Skeletal muscle cell (primary cell): ENCODE measurements at places on chromosomes 5 and 9.
A peak's percentile ranks its signal among the peaks of the same experiment; 100 is the strongest.

DNA sequence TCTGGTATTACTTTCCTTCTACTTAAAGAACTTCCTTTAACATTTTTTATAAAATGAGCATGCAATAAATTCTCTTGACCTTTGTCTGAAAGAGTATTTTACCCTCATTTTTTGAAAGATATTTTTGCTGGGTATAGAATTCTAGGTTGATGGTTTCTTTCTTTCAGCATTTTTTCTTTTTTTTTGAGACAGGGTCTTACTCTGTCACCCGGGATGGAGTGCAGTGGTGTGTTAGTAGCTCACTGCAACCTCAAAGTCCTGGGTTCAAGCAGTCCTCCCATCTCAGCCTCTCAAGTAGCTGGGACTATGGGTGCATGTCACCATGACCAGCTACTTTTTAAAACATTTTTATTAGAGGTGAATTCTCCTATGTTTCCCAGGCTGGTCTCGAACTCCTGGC lies 10.7 kb upstream of the TSC1 start:
- DNase-seq = no peak

GRCh38 chr5:88821161-88821560 lies 61.8 kb downstream of the MEF2C start:
- no peak for DNase-seq

- no peak for DNase-seq
These were observed 44.1 kb downstream of the MARCHF11 start for GRCh38 chr5:16135506-16135905.

DNA sequence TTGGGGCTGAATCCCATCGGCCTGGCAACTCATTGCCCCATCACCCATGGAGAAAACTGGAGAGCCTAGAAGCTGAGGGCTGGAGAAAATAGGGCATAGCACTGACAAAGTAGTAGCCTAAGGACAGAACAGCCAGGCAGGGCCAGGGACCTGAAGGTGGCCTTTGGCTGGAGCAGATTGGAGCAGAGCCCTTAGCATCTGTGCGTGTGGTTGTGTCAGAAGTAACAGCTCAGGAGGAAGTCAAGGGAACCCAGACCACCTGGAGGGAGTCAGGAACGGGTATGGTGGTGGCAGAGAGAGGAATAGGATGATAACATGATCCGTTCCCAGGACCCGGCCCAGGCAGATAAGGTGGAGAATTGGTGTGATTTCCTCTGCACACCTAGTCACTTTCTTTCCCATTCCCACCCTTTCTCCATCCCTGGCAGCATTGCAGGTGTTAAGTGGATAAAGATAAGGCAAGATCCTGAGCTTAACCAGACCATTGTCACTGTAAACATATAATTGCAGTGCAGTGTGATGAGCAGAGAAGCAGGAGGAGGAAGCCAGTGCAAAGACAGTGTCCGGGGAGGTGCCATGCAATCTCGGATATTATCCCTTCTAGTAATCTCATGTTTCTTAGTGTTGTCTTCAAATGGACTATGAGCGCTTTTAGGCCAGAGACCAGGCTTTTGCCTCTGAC lies 67.0 kb downstream of the NDFIP1 start:
- DNase-seq = no peak

DNA sequence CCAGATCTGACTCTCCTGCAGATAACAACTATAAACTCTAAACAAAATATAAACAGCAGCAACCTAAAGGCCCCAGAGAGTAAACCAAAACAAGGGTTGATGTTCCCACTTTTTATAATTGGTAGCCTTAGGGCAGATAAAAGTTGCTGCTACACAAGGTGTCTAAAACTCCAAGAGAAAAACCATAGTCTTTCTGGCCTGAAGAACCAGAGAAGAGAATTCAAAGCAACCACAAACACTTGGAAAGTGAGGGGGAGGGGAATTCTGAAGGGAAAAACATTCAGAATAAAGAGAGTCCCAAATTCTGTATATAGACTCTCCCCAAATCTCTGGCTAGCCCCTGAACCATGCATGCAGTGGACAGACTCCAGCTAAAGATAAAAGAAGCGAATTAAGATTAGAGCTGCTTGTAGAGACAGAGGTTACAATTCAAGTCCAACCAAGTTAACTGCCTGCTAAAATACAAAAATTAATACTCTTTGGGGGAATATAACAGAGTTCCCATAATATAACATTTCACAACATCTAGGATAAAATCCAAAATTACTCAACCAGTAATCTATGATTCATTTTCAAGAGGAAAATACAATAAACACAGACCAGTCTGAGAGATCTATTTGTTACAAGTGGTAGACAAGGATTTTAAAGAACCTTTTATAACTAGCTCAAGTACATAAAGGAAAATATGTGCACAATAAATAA lies 37.5 kb upstream of the RGMB start:
- no peak for DNase-seq

DNA sequence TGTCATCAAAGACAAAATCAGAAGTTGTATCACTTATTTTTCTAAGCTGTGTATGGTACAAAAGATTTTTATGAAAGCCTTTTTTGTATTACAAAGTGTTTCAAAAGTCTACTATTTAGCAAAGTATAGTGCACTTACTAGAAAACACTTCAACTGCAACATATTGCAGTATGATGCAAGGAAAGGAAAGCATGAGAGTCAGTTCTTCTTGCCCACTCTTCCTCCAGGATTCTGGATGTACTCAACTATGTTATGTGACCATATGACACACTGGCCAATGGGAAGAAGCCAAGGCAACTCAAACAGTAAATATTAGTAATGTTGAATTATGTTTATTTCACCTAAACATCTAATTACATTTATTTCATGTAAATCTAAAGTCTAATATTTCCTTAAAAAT lies 49.5 kb upstream of the TYRP1 start:
- peak; percentile 11 for DNase-seq

DNA sequence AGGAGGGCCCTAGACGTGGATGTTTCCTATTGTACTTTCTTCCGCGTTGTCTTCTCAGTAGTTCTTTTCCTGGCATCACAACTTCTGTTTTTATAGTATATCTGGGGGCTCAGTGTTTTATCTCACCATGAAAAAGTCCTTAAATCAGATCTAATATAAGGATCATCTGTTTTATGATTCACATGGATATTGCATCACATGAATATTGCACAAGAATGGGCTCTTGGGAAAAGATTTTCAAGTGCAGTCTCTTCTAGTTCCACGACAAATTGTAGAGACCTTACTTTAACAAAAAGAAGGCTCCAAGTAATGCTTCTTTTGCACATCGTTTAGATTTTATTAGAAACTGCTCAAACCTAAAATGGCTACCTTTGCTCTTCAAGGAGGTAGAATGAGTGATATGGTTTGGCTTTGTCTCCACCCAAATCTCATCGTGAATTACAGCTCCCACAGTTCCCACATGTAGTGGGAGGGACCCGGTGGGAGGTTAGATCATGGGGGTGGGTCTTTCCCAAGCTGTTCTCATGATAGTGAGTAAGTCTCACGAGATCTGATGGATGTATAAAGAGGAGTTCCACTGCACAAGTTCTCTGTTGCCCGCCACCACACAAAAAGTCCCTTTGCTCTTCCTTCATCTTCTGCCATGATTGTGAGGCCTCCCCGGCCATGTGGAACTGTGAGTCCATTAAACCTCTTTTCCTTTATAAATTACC lies 53.7 kb upstream of the FAM120A start:
- DNase-seq = peak; percentile 9

- DNase-seq = no peak
These were observed 47.3 kb downstream of the KCNIP1 start for GRCh38 chr5:170551076-170551475.

DNA sequence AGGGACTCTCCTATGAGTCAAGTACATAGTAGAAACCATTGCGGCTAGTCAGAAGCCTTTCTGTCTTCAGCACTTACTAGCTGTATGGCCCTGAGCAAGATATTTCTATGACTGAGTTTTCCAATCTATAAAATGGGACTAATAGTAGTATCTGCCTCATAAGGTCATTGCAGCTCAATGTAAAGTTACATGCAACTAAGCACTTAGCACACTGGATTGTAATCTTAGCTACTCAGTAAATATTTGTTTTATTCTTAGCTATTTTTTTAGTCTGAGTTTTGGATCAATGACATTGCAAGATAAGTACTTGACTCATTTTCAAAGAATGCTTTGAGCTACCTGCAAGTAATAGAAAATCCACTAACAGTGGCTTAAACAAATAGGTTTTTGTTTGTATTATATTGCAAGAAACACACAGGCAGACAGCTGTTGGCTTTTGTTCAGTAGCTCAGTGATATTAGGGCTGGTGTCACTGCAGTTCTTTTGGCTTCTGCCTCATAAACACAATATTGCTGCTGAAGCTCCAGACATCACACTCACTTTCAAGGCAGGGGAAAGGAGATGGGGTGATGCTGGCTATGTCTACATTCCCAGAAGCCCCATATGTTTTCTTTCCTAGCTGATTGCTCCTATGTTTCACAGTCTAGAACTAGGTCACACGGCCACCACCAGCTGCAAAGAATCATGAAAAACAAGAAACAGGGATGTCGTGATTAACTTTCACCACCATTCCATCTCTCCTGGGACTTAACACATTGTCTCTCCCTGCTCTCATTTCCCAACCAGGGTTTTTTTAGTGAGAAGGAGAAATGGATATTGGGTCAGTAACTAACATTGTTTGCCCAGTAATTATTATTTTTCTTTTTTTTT lies 26.9 kb upstream of the FAT2 start:
- no peak for DNase-seq

DNA sequence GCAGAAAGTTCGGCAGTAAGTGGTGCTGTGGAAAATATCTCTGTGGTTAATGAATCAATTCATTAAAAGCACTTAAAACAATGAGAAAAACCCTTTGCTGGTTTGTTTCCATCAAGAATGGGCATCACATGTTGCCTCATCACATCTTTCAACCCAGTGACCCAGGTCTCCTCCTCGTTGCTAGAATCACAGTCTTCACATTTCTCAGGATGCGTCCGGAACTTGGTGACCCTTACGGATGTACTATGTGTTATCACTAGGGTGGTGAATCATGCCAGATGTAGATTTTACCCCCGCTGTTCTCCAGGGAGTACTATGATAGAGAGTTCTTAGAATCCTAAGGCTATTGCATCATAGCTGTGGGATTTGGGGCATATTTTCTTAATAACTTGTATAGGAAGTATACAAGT lies 217.9 kb upstream of the KLF4 start:
- peak; percentile 99 for DNase-seq

- no peak for DNase-seq
These were observed 487.9 kb upstream of the DMAC1 start for GRCh38 chr9:8287501-8287900.

DNA sequence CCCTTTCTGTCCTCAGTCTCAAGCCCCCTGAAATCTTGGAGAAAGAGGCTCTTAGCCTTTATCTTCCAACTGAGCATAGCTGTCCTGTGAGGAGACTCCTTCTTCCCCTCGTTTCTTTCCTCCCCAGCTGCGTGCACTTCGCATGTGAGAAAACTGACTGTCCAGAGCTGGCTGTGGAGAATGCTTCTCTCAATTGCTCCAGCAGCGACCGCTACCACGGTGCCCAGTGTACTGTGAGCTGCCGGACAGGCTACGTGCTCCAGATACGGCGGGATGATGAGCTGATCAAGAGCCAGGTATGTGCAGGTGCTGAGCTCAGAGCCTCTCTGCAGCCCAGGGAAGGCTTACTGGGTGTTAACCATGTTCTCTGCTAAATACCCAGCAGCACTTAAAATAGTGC lies 190.8 kb downstream of the PAPPA start:
- no peak for DNase-seq
